Neural progenitor cell (in vitro differentiated cells): ENCODE measurements at places on chromosomes 11 and 22.

- no peak for DNase-seq
Observed at GRCh38 chr11:127894316-127894715, 693.0 kb downstream of the ETS1 start.

DNA sequence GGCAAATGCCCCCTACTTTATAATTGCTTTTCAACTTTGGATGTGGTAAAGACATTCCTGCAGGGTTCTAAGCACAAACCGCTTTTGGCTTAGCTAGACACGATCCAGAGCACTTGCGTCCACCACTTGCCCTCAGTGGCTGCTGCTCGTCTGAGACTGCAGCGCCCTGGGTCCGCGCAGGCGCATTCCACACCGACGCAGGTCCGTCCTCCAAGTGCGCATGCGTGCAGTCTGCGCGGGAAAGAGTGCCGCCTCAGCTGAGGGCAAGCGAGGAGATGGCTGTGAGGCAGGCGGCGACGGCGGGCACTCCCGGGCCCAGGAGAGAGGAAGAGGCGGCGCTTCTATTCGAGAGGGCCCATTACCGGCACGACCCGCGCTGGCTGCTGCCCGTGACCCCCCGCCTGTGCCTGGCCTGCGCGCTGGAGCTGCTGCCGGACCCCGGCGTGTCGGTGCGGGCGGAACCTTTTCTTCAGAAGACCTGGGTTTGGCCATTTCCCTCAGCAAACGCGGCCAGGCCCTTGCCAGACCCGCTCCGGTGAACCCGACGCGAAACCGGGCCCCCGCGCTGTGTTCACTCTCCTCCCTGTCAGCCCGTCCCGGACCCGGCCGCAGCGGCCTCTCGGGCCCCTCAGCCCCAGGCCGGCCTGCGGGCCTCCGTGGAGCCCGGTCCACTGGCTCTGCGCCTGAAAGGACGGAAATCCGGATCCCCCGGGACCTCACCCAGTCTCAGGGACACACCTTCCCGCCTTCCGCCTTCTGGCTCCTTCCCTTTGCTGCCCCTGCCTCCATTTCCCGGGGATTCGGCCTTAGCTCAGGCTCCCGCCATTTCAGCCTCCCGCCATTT is at the start of gene MEI1:
Gene MEI1, plus strand, starts transcription at position 240 of the 844 bp plus-strand sequence. Its CDS starts 36 bp downstream, at position 276.
- peak; percentile 15 for DNase-seq

GRCh38 chr11:82794490-82794889 is 60.8 kb upstream of the FAM181B start:
- DNase-seq, result no peak

- peak; percentile 0 for DNase-seq
Observed at GRCh38 chr11:8296872-8297271, 33.2 kb upstream of the LMO1 start.

DNA sequence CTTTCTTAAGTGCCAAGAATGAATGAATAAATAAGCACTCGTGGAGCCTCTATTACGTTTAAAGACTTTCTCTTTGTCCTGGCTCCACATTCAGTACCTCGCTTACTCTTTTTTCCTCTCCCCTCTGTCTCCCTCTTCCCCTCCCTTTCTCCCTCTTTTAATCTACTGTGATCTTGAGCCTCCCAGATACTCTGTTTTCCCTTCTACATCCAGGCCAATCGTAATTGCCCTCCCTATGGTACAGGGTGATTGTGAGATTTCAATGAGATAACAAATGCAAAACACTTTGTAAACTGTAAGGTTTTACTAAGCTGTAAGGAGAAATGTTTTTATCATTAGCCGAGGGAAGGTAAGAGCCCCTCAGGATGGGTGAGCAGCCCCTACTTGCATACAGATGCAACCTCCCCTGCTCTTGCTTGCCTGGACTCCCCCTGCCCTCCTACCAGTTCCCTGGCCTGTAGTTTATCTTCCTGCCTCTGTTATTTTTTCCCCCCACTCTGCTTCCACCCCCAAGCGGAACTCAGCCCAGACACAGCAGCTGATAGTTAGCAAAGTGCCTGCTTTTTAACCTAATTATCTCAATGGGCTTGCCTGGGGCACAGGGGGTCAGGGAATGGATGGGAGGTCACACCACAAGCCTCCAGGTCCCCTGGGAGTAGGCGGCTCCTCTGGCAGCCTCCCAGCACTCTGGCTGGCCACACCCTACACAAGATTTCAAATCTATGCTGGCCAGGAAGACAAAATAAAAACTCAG is 76.9 kb upstream of the CADM1 start:
- no peak for DNase-seq

GRCh38 chr11:115325523-115325922 is 178.7 kb downstream of the CADM1 start:
- no peak for DNase-seq

DNA sequence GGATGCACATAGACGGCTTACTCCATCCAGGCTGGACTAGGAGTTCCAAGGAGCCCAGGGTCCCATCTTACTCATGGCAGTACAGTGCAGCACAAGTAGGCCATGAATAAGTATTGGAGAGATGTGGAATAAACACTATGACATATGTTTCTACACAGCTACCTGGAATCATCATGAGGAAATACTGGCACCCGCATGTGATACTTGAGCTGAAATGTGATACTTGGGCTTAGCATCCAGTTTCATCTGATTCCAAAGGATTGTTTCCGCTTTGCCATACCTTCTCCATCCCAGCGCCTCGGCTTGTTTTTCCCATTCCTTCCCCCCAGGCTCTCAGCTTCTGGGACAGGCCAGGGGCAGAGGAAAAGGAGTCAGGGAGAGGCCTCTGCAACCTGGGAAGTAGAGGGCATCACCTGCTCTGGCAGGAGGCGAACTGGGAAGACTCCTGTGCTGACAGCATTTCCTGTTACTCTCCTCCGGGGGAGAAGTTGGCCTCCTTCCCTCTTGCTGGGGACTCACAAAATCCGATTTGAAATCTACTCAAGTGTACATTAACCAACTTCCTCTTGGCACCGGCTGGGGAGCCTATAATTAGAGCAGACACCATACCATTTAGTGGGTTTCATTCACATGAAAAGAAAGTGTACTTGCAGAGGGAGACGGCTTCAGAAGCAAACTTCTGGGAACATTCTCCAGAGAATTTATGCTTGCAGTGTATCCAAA is 187.8 kb downstream of the MIAT start:
- no peak for DNase-seq

GRCh38 chr11:40140560-40140959 is 1318.9 kb downstream of the LRRC4C start:
- DNase-seq, result no peak

DNA sequence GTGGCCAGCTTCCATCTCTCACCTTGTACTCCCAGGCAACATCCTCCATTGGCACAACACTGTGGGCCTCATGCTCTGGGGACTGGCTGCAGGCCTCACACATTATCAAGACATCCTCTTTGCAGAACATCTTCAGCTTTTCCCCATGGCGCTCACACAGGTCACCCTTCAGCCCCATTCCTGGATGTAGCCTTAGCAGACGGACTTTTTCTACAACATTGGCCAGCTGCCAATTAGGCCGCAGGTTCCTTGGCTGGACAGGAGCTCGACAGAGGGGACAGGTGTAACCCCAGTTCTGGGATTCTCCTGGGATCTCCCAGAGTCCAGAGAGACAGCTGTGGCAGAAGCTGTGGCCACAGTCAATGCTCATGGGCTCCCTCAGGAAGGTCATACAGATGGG is 3.0 kb downstream of the TRIM68 start:
- no peak for DNase-seq

GRCh38 chr11:17376493-17376892 is 12.0 kb downstream of the KCNJ11 start:
- DNase-seq, result no peak

DNA sequence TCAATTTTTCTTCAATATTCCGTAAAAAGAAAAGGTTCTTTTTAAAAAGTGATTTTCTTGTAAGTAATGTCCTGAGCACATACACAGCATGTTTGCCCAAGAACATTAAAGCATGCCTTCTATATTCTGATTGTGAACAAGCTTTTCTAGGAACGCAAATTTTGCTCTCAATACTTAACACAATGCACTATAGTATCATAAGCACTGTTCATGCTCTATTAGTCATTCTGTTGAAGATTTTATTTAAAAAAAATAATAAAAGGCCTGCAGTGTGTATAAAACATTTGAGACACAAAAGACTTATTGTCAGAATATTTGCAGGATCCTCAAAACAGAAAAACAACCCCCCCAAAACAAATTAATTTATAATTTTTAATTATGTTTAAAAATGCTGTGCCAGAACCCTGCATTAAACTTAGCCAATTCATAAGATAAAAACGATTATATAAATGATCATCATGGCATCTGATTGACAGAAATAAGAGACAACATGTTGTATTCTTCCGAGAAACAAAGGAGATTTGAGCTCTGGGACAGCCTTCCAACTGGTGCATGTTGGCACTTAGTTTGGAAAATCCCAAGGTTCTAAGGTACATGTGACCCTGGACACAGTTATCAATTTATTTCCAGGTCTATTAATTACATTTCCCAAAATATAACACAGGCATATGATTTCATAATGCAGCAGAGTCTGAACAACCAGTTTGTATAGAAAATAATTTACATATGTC is 13.1 kb downstream of the MTMR2 start:
- DNase-seq, result no peak

- DNase-seq, result peak; percentile 45
Observed at GRCh38 chr11:59802639-59803176, 7.9 kb downstream of the MRPL16 start.

DNA sequence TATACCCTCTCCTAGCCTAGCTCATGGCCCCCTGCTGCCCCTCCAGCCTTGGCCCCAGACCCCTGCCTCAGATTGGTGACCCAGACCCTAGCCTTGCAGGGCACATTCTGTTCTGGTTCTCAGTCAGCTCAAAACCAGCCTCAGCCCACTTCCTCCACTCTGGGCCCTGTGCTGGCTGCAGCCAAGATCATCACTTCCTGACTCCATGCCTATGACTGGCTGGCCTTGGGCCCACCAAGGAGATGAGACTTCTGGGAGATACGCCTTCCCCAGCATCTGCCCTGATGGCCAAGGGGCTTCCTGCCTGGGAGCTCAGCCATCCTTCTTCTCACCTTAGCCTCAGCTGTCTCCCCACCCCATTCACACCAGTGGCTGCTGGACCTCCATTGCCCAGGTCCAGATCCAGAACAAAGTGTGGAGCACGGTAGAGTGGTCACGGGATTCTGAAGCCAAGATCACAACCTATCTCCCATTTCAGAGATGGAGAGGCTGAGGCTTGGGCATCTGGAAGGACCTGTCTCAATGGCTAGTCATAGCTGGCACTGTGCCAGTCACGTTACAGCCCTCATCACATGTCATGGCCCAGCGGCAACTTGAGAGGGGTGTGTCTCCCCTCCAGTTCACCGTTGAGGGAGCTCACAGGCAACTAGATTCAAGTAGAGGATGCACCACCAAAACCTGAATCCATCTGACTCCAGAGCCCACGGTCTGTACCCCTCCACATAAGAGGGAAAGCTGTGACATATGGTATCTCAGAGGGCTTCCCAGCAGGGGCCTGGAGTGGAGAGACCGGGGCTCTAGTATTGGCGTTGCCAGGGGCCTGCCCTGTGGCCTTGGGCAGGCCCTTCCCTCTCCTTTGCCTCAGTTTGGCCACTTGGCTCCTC is 43.0 kb upstream of the KLHL35 start:
- DNase-seq, result no peak

- DNase-seq, result no peak
Observed at GRCh38 chr11:118282606-118283005, 18.5 kb upstream of the MPZL2 start.

DNA sequence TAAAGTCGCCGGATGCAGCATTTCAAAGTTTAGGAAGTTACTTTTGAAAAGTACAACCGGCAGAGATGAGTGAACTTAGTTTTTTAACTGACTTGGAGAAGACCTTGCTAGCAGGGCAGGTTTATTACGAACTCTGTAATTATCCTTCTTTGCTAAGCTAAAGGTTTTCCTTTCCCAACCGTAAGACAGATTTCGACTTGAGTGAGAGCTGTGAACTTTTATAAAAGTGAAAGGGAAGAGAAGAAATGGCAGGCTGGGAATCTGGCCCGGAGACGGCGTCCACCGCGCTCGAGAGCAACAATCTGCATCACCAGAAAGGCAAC is 659 bp upstream of the TEAD1 start:
- DNase-seq, result no peak

GRCh38 chr11:46149826-46150225 is 28.6 kb upstream of the PHF21A start:
- no peak for DNase-seq

- no peak for DNase-seq
Observed at GRCh38 chr11:8577791-8578581, 16.0 kb downstream of the STK33 start.

GRCh38 chr22:20437613-20438426 is at the start of gene SCARF2:
SCARF2 (minus strand) TSS chr22:20437825; CDS start chr22:20437754, 71 bp downstream.
- DNase-seq, result peak; percentile 81

DNA sequence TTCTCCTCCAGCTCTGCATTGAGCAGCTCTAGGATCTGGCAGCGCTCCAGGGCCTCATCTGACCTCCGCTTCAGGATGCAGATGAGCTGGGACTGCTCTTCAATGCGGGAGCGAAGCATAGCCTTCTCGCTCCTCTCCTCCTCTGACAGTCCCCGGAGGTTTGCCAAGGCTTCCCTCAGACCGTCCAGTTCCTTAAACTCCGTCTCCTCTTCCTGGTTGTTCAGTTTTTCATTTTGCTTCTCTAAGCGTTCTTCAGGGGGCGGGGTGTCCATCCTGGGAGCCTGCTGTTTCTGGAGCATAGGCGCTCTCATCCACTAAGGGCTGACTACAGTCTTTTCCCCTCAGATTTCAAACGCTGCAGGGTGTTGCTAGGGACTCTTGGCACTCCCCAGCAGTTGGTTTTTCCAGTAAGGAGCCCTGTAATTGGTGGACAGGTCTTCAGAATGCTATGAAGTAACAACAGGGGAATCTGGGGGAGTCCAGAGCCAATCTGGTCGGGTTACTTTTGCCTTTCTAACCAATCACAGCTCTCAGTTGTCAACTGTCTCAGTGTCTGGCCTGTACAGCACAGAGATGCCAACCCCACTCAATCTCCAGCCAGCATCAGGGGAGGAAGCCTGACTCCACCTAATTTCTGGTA is at the start of gene CCDC89:
Gene CCDC89, minus strand, starts transcription at position 376 of the 640 bp plus-strand sequence. Its CDS starts 65 bp downstream, at position 311.
- DNase-seq, result peak; percentile 18

DNA sequence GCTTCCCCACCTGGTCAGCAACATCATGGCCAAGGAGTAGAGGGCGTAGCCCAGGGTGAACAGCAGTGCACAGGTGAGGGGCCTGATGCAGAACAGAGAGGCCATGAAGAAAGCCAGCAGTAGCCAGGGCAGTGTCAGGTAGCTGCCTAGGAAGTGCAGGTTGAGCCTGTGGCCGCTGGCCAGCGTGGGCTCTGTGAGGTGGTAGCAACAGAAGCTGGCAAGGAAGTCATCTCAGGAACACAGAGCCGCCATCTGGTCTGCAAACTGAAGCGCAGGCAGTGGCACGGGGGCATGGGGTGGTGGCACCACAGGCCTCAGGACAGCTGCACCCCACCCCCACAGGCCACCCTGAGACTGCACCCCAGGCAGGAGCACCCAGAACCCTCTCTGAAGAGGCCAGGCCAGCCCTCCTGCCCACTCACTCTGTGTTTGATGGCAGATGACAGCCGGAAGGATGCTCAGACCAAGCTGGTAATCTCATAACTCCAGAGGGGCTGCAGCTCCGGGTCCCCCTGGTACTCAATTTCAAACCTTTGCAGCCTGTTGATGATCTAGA is 95.3 kb downstream of the MED15 start:
- DNase-seq, result no peak
